ENCODE measurements at places on chromosomes 5 and 9. TPM values are rescaled to one million over a fixed set of nuclear protein-coding genes. Genes with fewer than 3 reads are reported as not detected.

PCDHA9 gene
- under 0.01 TPM for total RNA-seq

DNA sequence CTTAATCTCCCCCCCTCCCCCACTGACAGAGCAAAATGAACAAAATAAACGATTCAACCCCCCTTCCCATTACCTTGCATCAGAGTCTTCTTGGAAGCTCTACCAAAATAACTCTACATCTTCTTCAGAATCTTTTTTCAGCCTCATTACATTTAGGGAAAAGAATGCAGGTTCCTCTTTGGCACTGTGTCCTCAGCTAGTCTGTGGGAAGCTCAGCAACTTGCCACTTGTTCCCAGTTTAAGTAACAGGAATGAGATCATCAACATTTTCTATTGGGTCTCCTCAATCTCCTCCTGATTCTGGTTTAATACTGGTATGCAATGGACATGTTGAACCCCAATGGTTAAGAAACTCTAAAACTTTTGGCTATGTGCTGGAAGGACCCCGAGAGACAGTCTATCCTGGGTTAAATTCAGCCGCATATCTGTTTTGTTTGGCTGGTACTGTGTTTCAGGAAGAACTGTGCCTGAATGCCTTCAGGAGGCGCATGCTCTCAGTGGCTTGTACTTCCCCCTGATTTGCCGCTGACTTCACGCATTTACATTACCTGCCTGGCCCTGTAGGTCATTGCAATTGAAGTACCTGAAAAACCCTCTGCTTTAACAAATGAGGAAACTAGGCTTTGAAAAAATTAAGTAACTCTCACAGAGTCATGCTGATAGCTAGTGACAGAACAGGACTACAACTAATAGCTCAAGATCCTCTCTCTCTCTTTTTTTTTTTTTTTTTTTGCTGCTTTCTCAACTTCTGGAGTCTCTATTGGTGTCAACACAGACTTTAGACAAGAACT lies 78.1 kb upstream of the HMHB1 start:
- DNase-seq = no peak

AGXT2 gene
- under 0.01 TPM for total RNA-seq

- peak; percentile 86 for DNase-seq
Measured at GRCh38 chr9:87569518-87569917, 71.9 kb downstream of the DAPK1 start.

GRCh38 chr9:26687421-26687820 lies 205.2 kb downstream of the CAAP1 start:
- no peak for DNase-seq
